Activated CD8-positive, alpha-beta memory T cell treated with anti-CD3 and anti-CD28 coated beads for 4 hours (primary cell): ENCODE measurements at places on chromosomes 16 and 17.
A peak's percentile ranks its signal among the peaks of the same experiment; 100 is the strongest.

DNA sequence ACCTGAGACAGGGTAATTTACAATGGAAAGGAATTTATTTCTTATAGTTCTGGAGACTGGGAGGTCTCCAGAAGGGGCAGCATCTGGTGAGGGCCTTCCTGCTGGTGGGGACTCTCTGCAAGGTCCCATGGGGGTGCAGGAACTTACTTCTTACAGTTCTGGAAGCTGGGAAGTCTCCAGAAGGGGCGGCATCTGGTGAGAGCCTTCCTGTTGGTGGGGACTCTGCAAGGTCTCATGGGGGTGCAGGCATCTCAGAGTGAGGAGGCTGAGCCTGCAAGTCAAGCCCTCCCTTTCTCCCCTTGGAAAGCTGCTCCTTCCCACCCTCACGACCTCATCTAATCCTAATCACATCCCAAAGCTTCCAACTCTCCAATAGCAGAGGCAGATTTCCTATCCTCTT, 157.4 kb downstream of the FOXL1 start:
- no peak for DNase-seq

DNA sequence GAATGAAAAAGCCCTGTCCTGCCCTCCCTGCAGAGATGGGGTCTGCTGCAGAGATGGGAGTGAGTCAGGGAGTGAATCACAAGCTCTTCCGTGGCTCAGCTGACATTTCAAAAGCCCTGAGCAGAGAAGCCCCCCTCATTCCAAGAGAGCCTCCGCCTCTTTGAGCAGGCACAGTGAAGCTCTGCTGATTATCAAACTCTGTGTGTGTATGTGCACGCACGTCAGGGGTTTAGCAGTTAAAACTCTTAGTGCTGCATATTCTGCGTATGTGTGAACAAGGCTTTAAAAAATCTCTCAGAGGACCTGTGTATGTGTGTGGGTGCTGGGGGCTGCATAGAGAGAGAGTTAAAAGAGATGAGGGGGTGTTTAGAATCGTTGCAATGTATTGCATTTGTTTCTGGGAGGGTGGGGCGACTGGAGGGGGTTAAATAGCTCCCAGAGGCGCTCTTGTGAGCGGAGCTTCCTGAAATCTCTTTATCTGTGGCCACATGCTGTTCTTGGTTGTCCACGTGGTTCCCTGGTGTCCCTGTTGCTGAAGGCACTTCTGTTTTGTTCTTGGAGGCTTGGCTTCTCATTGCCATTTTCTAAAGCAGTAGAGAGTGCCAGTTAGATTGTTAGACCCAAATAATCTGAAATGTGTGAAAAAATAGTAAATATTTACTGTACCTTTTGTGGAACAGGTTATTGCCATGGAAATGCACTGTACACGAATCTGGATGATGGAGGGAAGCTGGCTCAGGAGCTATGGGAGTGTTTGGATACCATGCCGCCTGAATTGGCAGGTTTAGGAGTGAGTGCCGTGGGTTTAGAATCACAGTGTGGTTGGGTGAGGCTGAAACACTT, 116.6 kb downstream of the PRKCB start:
- peak; percentile 24 for DNase-seq

GRCh38 chr17:71467719-71468118, 653.1 kb upstream of the SOX9 start:
- DNase-seq = no peak

DNA sequence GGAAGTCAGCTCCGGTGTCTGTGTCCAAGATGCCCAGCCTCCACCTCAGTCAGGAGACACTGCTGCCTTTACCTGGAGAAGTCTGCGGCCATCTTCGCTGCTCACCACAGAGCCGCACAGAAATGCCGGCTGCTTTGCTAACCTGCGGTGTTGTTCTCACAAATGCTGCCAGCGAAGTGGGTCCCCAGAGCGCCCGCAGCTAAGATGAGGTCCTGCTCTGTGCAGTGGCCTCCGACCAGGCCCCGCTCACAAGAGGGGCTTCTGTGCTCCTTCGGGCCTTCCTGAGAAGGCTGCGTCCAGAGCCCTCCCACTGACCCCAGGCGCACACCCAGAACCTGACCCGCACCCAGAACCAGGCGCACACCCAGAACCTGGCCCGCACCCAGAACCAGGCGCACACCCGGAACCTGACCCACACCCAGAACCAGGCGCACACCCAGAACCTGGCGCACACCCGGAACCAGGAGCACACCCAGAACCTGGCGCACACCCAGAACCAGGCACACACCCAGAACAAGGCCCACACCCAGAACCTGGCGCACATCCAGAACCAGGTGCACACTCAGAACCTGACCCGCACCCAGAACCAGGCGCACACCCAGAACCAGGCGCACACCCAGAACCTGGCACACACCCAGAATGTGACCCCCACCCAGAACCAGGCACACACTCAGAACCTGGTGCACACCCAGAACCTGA, 51.5 kb upstream of the FASN start:
- DNase-seq = no peak

DNA sequence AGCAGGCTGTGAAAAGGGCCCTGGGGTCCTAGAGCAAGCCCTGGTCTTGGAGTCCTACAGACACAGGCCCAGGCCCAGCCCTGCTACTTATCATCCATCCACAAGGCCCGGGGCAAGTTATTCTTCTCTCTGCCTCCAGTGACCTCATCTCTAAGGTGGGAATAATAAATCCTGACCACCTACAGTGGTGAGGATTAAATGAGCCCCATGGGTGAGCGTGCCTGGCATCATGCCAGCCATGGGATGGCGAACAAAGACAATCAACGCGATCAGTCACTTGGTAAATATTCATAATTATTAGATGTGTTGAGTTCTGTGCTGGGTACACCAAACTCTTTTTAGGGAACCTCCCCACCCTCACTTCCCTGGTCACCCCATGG, 5.5 kb downstream of the KRT15 start:
- DNase-seq = no peak

DNA sequence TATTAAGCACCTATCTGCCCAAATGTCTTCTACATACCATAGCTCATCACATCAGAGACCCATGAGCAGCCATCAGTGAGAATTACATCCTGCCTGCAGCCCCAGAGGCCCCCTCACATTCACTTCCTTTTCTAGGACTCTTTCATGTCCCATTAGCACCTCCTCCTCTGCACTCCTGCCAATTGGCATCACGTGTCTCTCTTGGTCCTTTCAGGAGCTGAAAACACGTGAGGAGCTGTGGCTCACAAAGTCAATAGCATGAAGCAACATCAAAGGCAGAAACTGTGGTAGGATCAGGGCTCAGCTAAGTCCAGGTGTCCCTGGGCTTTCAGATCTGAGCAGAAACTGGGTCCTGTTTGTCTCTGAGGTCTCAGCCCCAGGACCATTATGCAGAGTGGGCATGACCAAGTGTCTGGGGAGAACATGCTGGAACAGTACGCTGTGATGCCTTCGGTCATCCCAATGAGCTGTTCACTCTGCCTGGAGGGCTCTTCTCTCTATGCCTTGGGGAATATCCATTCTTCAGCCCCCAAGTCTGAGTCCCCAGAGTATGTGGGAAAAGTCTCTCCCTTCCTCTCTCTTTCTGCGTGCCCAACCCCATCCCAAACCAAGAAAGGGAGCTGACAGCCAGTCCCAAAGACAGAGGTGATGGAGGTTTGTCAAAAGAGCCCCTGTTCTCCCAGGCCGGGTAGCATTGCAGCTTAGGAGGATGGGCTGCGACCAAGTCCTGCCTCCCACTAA, 457.0 kb upstream of the CDH5 start:
- DNase-seq = no peak

DNA sequence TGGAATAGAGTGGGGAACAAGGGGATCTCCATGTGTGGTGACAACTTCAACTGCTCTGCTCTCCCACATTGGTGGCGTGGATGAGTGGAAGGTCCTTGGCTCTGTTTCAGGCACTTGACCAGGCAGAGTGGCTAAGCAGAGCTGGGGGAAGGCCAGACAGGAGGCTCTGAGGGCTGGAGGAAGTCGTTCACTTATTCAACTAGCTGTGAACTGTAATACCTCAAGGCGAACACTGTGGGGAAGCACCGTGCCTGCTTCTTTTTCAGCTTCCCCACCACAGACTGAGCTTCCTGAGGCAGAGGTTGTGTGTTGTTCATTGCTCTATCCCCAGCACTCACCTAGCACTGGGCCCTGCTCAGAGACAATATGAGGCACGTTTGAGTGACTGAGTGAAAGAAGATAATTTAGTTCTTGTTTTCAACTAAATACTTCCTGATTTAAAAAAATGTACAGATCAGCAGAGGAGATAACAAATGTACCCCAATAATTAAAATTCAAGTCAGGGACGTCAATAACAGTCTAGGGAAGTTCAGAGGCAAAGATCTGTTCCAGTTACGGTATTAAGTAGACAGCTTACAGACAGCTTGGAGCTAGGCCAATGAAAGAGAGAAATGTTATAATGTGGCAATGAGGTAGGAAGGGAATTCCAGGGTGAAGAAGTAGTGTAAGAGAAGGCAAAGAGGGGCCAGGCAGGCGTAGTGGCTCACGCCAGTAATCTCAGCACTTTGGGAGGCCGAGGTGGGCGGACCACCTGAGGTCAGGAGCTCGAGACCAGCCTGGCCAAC, 34.7 kb downstream of the MYO18A start:
- DNase-seq = peak; percentile 36

DNA sequence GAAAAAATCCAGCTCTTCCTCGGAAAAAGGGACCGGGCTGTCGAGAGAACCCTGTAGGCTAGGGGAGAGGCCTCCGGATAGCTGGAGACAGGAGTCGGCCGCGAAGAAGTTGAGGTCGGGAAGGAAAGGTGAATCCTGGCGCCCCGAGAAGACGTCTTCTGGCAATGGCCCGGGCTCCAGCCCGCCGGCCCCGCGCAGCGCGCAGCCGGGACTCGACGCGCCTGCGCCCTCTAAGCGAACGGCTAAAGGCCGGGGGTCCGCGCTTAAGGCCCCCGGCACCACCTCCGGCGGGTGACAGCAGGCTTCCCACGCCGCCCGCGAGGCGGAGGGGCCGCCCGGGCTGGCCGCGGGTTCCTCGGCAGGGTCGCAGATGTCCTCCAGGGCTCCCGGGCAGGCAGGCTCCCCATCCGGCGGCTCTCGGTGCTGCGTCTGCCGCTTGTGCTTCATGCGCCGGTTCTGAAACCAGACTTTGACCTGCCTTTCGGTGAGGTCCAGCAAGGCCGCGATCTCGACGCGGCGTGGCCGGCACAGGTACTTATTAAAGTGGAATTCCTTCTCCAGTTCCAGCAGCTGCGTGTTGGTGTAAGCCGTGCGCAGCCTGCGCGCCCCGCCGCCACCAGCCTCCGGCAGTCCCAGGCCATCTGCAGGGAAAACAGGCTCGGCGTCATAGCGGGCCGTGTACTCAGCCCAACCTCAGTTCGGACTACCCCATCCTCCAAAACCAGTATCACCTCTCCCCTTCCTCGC, 1.6 kb downstream of the HOXB2 start:
- no peak for DNase-seq

DNA sequence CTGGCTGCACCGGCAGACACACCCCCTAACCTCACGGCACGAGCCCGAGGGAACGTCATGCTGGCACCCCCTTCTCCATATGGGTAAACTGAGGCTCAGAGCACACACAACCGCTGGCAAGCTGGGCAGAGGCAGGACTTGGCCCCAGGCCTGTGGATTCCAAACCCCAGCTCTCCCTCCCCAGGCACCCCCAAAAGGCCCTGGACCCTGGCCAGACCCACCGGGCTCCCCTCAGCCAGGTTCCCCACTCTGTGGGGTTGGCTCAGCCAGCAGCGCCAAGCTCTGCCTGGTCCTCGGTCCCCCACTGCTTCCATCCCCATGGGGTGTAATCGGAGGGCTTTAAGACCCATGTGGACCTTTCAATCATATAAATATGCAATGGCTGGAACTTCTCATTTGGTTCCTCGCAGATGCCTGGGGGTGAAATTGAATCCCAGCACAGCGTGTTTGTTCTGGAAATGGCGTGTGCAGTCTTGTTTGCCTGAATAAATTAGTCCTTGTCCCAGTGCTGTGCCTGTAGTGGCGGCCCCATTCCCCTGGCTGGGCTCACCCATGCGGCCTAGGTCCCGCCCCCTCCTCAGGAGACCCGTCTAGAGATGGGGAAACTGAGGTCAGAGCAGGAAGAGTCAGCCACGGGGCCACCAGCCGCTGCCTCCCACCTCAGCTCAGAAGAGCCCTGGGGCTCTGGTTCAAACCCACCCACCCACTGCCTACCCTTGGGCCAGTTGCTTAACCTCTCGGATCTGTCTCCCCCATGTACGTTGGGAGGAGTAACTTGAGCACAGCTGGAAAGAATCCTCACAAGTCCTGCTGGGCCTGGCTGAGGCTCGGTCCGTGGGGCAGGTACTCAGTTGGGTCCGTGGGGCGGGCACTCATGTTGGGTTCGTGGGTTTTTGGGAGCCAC, 57.3 kb downstream of the ZFPM1 start:
- no peak for DNase-seq

DNA sequence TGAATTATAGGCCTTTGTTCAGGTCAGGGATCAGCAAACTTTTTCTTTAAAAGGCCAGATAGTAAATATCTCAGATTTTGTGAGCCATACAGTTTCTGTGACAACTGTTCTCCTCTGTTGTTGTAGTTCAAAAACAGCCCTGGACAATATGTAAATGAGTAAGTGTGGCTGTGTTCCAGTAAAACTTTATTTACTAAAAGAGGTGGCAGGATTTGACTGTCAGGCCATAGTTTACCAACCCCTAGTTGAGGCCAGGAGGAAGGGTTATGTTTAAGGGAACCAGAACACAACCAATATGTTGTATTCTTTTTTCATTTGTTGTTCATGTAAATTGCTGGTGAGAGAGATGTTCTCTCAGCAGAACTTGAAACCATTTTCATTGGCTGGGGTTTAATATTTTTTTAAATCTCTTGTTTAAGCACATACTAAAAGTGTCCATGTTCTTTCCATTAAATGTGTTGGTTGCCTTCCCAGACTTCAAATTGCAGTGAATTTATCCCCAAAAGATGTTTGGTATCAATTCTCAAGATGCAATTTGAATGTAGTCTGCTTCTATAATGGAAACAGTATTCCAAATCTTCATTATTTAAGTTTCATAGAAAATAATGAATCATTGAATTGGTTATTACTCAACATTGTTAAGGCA, 260.3 kb downstream of the FTO start:
- no peak for DNase-seq

DNA sequence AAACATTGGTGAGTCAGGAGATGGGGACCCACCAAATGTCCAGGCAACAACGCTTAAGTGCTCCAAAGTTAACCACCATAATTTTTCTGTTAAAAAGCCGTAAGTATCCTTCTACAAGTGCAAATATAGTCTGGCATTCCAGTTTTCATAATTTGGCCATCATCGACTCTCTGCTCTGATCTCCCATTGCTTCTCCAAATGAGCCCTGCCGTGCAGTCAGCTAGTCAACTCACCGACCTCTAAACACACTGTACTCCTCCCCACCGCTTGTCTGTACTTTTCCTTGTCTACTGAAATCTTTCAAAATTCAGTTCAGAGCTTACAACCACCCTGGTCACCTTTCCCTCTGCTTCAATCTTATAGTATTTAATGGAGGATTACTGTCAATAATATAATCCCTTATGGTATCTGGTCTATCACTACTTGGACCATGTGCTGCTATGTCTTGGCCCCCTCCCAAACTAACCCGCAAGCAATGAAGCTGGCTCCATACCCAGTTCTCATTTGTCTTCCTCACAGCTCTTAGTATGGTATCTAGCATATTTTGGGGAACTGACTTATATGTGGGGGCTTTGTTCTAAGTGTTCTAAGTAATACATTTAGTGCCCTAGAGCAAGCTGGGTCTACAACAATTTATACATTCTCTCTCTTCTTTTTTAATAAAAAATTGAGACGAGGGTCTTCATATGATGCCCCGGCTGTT, 52.7 kb upstream of the SLC25A19 start:
- DNase-seq = no peak

- DNase-seq = no peak
Observed at GRCh38 chr17:33651686-33652085, 358.6 kb upstream of the ASIC2 start.
